Coronary artery (tissue), 2 donors: ENCODE measurements at places on chromosomes 2 and 18.
A peak's percentile ranks its signal among the peaks of the same experiment; 100 is the strongest.

DNA sequence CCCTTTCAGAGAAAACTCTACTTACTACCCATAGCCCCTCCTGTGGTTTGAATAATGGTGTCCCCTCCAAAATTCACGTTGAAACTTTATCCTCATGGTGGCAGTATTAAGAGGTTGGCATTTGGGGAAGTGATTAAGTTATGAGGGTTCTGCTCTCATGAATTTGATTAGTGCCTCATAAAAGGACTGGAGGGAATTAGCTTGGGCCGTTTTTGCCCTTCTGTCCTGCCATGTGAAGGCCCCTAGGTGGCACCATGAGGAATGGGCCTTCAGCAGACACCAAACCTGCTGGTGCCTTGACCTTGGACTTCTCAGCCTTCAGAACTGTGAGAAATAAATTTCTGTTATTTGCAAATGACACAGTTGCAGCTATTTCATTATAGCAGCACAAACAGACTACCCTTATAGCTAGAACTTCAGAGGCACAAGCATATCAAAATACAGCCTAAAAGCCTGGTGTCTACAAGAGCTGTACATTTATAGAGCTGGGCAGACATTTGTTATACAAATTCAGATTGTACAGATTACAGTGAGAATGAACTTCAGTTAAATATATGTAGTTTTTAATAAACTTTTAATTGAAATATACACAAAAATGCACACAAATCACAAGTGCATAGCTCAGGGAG is 2.6 kb upstream of the PTPN2 start:
- no peak for DNase-seq

DNA sequence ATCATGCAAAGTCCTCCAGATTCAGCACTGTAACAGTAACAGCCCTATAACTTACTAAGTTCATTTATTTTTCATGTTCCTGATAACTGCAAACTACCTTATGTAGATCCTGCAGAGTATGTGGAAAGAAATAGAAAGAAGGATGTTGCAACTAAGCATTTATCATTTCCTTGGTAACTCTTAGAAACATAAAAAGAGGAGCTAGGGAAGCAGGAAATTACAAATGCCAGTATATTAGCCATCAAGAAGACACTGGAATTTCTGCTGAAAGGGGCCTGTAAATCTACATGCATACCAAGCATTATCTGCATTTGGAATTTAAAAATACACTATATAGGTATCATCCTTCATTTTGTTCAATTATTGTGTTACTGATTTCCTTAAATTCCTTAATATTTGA is 66.8 kb downstream of the PDE11A start:
- DNase-seq = no peak

- DNase-seq = no peak
Observed at GRCh38 chr2:88220718-88221117, 50.6 kb downstream of the THNSL2 start.

- DNase-seq = no peak
Observed at GRCh38 chr18:60838677-60839076, 466.1 kb upstream of the MC4R start.

DNA sequence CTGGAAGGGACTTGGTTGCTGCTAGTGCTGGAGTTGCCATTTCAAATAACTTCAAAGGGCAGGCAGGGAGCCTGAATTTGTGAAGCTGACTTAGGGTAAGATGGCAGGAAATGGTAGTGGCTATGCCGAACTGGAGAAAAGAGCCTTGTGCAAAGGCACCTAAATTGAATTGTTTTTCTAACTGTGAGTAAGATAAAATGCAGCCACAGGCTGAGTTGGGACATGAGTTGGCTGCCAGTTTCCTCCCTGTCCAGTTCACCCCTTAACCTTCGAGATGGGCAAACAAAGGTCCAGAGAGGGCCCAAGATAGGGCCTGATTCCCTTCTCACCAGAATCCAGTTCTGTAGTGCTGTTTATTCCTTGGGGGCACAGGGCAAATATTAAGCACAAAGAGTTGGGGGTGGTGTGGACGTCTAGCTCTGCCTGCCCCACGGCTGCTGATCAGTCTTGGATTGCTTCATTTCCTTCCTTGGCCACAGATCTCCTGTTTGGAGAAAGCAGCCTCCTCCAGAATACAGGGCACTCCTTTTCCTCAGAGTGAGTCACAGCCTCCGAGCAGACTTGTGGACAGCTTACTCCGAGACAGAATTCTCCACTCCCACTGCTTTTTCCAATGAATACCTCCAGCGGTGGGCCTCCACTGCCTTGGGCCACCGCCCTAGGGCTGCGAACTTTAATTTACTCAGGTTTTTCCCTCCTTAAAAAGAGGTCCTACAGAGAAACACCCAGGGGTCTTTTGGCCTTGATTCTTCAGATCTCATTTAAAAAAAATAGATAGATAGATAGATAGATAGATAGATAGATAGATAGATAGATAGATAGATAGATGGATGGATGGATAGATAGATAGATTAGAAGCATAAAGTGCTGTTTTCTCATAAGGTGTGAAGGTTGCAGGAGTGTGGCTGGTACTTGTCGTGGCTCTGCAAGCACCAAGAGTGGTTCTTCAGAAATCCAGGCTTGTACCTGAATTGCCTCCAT is 18.4 kb upstream of the SLC20A1 start:
- peak; percentile 81 for DNase-seq

GRCh38 chr2:58047961-58048360 is 1.4 kb downstream of the VRK2 start:
- DNase-seq = no peak

DNA sequence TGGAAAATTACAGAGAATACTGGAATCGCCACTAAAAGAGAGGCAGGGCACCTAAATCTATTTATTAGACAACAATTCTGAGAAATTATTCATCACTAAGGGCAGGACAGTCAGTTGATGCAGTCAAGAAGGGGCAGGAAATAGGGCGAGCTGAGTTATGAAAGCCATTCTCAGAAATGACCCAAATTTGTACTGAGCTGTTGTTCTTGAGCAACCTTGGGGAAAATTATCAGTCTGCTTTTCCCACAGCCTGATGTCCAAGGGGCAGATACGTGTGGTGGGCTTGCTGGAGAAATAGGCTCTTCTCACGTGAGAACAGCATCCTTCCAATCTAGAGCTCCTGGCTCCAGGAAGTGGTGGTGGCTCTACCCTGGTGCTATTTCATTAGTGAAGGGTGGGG is 38.6 kb downstream of the STON1 start:
- DNase-seq = no peak
